Kidney epithelial cell (primary cell): ENCODE measurements at places on chromosomes 7 and 10.

DNA sequence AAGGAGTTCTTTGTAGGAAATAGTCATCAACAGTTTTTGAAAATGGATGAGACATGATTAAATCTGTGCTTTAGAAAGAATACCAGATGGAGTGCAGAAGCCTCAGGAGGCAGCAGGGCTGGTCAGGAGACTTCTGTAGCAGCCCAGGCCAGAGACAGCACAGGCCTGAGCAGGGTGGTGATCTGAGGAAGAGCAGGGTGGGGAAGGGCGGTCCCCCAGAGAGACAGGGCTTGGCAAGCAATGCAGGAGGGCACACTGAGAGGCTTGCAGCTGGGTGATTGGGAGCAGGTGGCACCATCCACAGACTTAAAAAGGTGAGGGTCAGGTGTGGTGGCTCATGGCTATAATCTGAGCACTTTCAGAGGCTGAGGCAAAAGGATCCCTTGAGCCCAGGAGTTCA is 4.3 kb upstream of the SMKR1 start:
- DNase-seq = no peak

GRCh38 chr7:44257618-44258422 is 57.0 kb downstream of the YKT6 start:
- peak; percentile 77 for DNase-seq

GRCh38 chr10:3445648-3446047 is 273.1 kb upstream of the PITRM1 start:
- DNase-seq = no peak

DNA sequence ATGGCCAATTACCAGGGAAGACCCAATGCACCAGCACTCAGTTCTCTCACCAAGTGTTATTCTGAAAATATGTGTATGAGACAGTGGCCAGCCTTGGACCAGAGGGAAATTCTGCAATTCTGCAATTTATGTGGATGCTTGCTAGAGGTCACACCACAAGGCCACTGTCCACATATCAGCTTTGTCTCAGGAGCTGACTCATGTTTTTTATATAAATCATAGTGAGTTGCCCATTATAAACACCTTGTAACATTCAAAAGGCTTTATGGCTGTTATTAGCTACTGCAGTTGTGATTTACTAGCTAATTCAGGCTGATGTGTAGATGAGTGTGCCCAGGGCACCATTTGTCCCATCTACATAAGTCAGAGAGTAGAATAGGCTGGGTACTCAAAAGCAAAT is 649.0 kb downstream of the LRMDA start:
- no peak for DNase-seq

- DNase-seq = no peak
Measured at GRCh38 chr10:113294868-113295267, 258.0 kb upstream of the HABP2 start.

DNA sequence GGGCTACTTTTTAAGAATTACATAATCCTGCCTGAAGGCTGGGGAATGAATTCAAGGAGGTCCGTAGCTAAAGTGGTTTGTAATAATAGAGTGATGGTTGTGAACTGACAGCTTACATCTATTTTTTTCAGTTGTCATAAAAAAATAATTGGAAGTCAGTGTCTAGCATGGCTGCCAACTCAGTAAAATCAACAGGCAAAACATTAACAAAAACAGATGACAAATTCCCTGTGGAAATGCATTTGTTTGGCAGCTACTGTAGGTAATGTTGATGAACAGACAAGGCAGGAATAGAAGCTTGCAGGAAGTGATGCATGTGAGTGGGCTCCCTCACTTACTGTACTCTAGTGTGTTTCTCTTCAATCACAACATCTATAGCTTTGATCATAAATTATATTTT is 766.0 kb upstream of the POT1 start:
- no peak for DNase-seq
